ENCODE measurements at places on chromosomes 3 and 15.

- DNase-seq = no peak
These were observed 85.1 kb downstream of the PDCD6IP start for GRCh38 chr3:33883538-33883950.

DNA sequence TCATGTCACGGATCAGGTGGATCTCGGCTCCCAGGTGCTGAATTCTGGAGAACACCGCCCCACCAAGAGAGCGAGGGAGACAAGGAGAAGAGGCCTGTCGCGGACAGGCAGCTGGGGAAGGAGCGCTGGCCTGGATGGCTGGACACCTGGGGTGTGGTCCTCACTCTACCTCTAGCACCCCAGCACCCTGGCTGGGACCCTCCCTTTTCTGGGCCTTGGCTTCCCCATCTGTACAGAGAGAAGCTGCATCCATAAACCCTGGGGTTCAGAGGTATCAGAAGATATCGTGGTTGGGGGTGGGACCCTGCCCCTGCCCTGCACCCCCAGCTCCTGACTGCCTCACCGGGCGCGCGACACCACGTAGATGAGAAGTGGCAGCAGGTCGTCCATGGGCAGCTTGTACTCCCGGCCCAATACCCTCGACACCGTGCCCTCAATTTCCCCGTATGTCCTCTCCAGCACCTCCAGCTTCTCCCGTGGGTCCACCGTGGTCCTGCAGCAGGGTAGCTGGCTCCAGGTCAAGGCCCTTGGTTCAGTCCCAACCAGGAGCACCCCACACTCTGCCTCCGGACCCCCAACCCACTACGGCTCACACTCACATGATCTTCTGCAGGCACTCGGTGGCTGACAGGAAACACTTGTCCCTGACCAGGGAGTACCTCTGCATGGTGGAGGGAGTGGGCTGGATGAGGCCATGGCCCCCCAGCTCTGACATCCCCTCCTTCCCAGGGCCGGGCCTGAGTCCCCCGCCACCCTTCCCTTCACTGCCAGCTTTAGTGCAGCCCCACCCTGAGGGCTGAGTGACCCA is 21.7 kb downstream of the ALS2CL start:
- DNase-seq = peak; percentile 21

- DNase-seq = no peak
These were observed 424 bp downstream of the EAF2 start for GRCh38 chr3:121835465-121835801.

DNA sequence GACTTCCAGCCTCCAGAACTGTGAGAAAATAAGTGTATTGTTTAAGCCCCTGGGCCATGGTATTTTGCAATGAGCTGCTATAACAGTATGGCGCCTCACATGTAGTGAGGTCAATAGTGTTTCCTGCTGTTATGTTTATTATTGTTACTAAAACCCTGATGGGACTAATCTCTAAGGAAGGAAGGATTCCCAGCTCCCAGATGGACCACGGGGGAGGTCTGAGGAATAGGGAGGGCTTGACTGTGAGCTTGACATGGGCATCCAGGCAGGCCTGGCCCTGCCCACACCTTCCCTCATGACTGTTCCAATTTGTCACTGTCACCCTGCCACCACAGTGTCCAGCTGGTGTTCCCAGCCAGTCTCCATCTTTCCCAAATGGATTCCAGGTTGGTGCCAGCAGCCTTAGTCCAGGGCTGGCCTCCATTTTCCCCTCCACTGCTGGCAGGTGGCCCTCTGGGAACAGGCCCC is 14.5 kb upstream of the SLC41A3 start:
- DNase-seq = no peak

- no peak for DNase-seq
These were observed 100.8 kb downstream of the STAC start for GRCh38 chr3:36480911-36481648.
